ENCODE measurements at places on chromosomes 1 and 21.

DNA sequence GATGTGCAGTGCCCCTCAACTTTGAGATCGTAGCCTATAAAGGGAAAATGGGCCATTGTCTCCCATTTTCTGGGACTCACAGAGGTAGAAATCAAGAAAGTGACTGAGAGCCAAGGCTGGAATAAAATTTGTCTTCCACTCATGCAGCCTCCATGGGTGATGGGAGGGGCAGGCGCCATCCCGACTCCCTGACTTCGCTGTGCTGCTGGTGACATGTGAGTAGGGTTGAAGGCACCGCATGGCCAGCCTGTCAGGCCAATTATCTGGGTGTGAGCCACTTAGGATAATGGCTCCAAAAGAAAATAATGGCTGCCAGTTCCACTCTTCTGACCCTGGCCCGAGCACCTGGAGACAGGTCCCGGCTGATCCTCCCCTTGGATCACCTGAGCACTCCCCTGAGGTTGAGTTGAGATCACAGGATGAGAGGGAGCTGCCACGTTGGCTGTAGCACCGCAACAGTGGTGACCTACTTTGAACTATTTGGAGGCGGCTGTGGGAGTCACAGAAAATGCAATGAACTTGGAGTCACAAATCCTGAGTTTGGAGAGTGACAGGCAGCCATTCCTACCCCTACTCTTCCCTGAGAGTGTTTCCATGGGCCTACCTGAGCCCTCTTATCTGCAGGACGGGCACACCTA lies 26.3 kb downstream of the CAPN9 start:
- DNase-seq = no peak

GRCh38 chr1:33299461-33300155 lies 21.3 kb downstream of the A3GALT2 start:
- DNase-seq = no peak

- no peak for DNase-seq
Observed at GRCh38 chr1:19495000-19495656, 9.8 kb upstream of the CAPZB start.

- DNase-seq = no peak
Observed at GRCh38 chr1:110200666-110201065, 9.4 kb upstream of the KCNC4 start.

GRCh38 chr1:47474278-47475193 lies 36.7 kb downstream of the FOXD2 start:
- no peak for DNase-seq

GRCh38 chr1:204102739-204103430 lies 30.0 kb downstream of the SOX13 start:
- DNase-seq = no peak

- DNase-seq = no peak
Observed at GRCh38 chr1:94739521-94740061, 80.6 kb upstream of the SLC44A3 start.

DNA sequence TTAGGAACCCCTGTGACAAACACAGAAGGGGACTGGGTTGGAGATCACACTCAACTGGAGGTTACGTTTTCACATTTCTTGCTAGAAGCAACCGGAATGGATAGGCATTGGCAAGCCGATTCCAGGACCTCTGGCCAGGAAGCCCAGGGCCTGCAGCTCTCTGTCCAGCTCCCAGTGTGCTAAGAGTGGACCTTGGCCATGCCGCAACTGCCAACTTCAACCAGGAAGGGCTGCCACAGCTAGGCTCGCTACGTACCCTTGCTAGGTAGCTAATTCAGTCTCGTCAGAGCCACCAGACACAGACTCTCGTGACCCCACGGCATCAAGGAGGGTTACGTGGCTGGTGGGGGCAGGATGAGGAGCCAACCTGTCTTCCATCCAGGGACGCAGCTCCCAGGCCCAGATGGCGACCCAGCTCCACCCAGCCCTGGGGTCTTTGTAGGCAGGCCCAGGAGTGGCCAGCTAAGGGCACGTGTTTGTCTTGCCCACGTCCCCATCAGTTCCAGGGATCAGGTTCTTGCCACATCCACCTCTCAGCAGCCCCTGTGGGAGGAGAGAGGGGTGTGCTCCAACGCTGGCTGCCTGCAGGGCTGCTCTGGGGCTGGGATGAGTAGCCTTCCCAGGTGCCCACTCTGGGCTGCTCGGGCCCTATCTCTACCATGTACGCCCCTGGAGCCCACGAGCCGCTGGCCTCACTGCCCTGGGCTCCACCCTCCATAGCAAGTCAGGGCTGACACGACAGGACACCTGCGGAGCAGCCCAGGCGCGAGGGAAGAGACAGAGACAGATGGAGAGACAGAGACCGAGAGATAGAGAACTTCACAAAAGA lies 39.2 kb downstream of the UBE2G2 start:
- DNase-seq = no peak

DNA sequence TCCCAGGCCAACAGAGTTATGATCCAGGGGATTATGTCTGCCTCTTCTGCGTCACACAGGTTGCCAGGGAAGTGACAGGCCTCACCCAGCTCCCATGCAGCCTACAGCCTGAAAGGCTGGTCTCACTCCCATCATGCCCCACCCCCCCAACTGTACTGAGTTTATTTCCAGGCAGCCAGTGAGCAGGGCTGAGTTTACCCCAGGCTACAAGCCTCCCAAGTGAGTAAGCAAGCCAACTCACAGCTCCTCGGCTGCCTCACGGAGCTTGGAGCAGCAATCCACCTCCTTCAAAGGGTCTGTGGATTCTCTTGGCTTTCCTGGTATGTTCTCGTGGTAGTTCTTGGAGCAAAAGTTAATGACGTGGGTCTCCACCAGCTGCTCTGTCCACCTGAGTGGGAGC lies 1147.6 kb upstream of the ADGRL4 start:
- DNase-seq = no peak

- DNase-seq = peak; percentile 56
Observed at GRCh38 chr1:207579436-207579799, 65.5 kb upstream of the CR1L start.
